DMS79 treated with DMSO at 0.1 percent for 48 hours (cell line): ENCODE measurements at places on chromosomes 6 and 20.
A peak's percentile ranks its signal among the peaks of the same experiment; 100 is the strongest.

GRCh38 chr6:118844915-118845314 is 49.0 kb upstream of the ASF1A start:
- no peak for DNase-seq

GRCh38 chr6:134464690-134465411 is 146.9 kb upstream of the SGK1 start:
- no peak for DNase-seq

GRCh38 chr6:126040826-126041225 is 54.5 kb downstream of the TRMT11 start:
- DNase-seq: no peak

DNA sequence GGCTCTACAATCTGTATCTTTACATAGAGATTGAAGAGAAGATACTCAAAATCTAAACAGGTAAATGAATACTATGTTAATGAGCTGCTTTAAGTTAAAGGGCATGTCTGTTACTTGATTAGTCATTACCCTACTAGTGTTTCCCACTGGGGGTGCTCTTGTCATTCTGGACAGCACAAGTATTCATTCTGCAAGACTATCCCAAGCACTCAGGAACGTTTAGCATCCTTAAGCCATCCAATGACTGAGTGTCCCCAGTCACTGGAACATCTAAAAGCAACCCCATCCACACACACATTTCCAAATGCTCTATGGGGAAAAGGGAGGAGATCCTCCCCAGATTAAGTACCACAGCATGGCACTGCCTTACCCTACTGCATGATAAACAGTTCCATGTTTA is 25.7 kb downstream of the EZR start:
- DNase-seq: no peak

DNA sequence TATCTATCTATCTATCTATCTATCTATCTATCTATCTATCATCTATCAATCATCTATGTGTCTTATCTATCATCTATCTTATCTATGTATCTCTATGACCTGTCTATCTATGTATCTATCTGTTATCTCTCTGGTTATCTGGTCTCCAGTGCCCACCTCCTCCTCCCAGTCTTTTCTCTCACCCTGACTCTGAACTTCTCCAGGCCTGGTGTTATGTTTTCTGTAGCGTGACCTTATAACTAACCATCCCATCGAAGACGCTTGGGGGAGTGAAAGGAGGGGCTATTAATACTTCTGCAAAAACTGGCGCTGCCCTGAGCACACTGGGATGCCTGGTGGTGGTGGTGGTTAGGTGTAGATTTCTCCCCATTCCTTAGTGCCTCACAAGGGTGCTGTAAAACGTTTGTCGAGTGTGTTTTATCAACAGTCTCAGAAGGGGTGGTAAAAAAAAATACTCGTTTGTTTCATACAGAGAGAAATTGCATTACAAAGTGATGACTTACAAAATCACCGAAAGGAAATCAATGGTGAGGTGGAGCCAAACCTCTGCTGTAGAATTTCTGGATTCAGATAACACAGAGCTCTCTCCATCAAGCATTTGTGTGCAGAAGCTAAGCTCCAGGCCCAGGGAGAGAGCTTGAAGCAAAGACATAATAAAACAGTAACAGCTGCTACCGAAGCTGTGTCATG is 156.2 kb downstream of the BCAS1 start:
- no peak for DNase-seq

GRCh38 chr6:116229287-116229913 is 24.5 kb downstream of the TSPYL4 start:
- no peak for DNase-seq

GRCh38 chr6:153131037-153131981 is at the start of gene RGS17:
TSS of gene RGS17 (minus strand) at chr6:153131282. CDS start at chr6:153044018, 87,264 bp downstream.
- peak; percentile 54 for DNase-seq

DNA sequence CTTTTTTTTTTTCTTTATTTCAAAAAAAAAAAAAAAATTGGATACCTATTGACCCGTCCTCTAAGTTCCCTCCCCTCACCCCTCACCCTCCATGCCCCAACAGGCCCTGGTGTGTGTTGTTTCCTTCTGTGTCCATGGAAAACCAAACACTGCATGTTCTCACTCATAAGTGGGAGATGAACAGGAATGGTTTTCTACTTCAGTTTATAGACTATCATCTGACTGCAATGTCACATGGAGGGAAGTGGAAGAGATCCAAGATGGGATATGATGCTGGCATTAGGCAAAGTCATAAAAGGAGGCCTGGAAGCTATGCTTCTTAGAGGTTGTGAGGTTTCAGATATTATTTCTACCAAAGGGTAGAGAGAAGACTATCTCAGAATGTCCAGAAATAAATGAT is 237.5 kb downstream of the MAFB start:
- DNase-seq: no peak

DNA sequence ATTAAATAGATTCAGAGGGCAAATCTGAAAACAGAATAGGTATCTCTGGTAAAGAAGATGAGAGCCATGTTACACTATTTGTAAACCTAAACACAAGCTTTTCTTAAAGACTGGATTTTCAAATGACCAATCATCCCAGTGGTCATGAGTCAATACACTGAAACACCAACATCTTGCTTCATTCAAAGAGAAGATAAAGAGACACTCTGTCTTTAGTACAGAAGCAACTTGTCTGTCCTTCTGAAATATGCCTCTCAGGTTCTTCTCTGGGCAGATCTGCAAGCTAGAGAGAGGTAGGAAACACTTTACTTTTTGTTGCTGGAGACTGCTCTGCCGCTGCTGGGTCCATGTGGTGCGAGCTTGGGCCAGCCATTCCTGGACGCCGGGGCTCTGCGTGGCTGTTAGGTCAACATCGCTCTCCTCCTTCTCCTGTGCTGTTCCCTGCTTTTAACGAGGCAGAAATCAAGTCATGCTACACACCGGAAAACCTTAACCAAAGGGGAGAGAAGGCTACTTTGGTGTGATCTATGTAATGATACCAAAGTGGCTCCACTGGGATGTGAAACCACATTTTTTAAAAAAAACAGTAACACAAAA is 368.2 kb downstream of the SYNE1 start:
- no peak for DNase-seq

DNA sequence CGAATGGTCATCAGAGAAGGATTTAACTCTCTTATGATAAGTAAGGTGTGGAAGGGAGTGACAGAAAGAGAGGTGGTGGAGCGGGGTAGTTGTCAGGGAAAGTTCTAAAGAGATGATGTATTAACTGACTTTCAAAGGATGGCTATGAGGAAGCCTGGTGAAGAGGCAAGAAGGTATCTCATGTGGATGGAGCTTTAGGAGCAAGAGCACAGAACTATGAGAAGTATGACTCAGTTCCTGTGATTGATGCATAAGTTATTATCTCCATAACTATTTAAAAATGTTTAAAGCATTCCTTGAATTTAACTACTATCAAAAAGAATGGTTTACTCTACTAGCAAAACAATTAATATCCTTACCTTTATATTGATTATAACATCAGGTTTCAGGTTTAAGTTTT is 28.8 kb downstream of the AK9 start:
- no peak for DNase-seq

- DNase-seq: no peak
These were observed 12.4 kb upstream of the DEFB118 start for GRCh38 chr20:31355981-31356380.

DNA sequence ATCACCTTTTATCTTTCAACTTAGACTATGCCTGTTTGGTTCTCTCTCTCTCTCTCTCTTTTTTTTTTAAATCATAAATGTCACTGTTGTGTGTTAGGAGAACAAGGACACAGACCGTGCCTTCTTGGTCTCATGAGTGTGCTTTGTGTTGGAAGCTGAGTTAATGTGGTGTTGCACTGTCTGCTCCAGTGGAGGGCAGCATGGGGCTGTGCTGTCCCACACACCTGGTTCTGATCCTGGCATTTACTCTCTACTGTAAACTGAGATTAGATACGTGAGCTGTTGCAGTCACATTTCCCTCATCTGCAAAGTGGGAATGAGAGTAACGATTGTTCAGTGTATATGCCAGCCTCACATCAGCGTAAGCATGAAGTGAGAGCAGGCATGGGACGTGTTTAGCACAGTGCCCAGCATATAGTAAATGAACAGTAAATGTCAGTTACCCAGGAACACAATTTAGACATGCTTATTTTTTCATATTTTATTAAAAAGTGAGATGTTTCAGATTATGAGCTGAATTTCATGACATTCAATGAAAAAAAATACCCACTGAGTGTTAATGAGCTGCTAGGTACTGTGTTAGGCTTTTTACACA is 161.1 kb downstream of the FARS2 start:
- no peak for DNase-seq

DNA sequence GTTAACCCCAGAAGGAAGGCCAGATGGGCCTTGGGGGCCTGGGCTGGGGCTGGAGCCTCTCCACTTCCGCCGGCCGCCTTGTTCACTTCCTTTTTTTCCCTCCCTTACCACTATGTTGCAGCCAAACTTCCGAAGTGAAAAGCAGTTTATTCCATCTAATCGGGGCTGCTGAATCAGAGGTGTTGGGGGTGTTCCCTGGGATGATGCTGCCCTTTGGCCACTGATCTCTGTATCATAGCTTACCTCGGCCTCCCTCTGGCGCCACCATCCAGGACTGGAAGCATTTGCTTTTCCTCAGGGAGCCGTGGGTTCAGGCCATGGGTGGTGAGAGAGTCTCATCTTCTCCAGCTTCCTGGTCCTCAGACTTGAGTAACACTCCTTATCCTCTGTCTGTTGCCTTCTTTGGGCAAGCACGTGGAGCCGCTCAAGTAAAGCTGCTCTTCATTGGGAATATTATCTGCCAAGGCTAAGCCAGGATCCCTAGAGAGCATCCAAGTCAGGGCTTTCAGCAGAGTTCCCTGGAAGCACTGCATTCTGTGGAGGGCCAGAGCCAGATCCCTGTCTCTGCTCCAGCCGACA is 39.6 kb downstream of the SLX4IP start:
- DNase-seq: no peak

- no peak for DNase-seq
These were observed 262.8 kb downstream of the TMEM242 start for GRCh38 chr6:157060440-157060952.

- no peak for DNase-seq
These were observed 48.4 kb upstream of the THEMIS start for GRCh38 chr6:127949251-127949650.

DNA sequence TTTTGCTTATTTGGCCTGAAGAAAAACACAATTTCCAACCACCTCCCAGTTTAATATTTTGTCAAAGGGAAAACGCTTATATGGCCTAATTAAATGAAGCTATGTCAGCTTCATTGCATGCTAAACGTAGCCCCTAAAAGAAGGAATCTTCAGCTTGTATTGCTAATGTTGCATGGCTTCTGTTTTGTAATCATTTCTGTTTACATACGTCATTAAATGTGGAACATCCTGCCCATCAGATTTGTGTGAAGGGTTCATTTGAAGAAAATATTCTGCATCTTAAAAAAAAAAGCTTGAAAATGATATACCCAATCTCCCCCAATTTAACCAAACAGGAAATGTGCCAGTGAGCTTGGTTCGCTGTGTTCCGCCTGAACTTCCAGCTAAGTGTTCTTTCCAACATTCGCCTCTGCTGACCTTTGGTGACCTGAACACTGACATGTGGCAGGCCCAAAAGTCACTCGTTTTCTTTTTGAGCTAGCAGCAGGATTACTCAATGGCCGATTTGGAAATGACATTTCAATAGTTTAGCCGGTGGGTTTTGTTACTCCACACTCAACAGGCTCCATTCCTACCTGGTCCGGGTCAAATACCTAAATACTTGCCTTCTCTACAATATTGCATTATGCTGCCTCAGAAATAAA is 12.7 kb upstream of the SIRT5 start:
- DNase-seq: no peak

DNA sequence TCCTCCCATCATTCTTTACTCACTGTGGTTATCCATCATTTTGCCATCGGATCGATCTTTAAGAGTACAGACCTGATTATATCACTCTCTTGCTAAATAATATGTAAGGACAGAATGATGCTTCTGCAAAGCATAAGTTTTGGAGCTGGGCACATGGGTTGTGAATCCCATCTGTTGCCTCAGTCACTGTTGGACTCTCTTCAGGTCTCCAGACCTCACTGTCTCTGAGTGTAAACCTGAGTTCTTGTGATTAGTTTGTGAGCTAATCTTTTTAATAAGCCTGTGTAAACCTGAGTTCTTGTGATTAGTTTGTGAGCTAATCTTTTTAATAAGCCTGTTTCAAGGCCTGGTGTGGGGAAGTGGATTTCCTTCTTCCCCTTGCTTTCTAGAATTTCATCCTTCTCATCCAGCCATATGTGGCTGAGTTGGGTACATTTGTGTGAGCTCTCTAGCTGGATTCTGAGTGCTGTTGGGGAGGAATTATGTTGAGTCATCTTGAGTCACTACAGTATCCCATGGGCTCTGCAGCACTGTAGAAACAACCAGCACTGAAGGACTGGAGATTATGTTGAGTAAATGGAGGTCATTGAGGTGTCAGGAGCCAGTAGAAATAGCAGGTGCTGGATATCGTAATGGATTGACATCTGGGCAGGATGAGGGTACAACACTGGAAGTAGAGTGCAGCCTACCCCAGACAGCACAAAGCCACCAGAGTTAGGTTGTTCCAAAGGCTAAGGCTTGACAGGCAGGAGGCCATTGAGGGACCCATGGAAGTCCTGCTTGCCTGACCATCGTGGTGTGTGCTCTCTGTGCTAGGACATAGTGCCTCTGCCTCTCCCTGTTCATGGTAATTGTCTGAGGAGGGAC is 52.4 kb downstream of the SCAND1 start:
- no peak for DNase-seq

GRCh38 chr6:11092668-11093375 is 812 bp upstream of the SMIM13 start:
- peak; percentile 25 for DNase-seq

DNA sequence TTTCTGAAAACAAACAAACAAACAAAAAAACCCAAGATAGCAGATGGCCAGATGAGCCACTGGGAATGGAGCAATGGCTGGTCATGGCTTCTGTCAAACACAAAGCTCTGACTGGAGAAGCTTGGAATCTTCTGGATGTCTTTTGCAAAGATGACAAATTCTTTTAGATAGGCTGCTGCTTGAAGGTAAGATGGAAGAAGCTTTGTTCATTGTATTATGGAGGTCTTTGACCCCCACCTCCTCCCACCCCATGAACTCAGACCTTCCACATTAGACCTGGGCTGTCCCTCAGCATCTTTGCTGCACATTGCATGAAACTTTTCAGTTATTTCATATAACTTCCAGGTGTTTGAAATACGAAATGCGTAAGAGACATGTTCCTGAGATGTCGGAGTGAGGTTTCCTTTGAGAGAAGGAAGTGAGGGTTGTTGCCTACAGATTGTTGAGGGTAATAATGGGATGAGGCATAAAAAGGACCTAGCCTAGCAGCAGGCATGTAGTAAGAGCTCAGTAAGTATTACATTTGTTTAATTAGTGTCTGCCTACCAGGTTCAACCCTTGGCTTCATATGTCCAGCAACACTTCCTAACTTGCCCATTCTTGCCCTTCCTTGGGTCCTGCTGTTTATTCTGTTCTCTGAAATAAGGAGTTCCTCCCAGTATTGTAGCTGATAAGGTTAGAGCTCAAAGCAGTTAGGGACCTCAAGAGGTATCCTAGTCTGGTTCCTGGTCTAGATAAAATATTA is 51.4 kb upstream of the IER3 start:
- no peak for DNase-seq

GRCh38 chr6:41191569-41191968 is 9.4 kb downstream of the TREML2 start:
- DNase-seq: no peak

- no peak for DNase-seq
These were observed 2.5 kb upstream of the C4A start for GRCh38 chr6:31979238-31979898.

GRCh38 chr6:7119272-7119801 is 11.6 kb downstream of the RREB1 start:
- DNase-seq: no peak
